ENCODE measurements at places on chromosomes 2 and 18.

DNA sequence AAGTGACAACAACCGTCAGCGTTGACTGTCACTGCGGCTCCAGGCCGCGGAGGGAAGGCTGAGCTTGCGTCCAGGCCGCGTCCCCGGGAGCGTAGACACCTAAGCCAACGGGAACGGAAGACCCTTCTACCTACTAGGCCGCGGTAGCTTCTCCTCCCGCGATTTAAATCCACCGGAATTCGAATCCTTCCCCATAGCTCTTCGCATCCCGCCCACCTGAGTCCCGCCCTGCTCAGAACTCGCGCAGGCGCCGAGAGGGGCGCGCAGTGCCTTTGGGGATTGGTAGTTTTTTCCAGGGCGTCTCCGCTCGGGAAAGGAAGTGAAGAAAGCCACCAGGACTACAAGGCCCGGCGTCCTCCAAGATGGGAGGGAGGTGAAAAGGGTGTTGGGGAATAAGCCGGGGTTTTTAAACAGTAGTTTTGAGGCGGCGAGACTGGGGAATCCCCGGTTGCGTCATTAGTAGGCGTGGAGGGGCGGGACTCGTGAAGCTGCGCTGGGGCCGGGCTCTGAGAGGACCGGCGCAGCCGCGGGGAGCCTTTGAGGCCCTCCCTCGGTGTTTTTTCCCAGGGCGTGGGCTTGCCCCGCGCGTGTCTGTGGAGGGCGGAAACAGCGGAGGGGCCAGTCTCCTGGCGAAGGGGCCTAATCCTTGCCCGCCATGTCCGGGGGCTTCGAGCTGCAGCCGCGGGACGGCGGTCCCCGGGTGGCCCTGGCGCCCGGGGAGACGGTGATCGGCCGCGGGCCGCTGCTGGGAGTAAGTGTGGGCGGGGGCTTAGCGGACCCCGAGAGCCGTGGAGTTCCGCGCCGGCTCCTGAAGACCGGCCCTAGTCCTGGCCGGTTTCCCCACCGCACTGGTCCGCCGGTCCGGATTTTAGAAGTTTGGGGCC lies at the start of the genes APLF and FBXO48:
Gene APLF, plus strand, starts transcription at position 509 of the 884 bp plus-strand sequence. Its CDS starts 147 bp downstream, at position 656.
Gene FBXO48, minus strand, starts transcription at position 218 of the 884 bp plus-strand sequence. CDS start 2,149 bp downstream, outside the sequence.
- DNase-seq, result peak; percentile 99

- DNase-seq, result no peak
Measured at GRCh38 chr2:183224948-183225347, 100.7 kb downstream of the NUP35 start.

DNA sequence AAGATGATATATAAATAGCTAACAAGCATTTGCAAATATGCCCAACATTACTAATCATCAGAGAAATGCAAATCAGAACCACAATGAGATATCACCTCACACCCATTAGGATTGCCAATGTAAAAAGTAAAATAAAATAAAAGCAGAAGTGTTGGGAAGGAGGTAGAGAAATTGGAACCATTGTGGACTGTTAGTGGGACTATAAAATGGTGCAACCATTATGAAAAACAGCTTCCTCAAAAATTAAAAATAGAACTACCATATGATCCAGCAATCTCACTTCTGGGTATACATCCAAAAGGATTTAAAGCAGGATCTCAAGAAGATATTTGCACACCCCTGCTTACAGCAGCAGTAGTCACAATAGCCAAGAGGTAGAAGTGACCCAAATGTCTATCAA lies 99.8 kb upstream of the DAPL1 start:
- DNase-seq, result no peak

DNA sequence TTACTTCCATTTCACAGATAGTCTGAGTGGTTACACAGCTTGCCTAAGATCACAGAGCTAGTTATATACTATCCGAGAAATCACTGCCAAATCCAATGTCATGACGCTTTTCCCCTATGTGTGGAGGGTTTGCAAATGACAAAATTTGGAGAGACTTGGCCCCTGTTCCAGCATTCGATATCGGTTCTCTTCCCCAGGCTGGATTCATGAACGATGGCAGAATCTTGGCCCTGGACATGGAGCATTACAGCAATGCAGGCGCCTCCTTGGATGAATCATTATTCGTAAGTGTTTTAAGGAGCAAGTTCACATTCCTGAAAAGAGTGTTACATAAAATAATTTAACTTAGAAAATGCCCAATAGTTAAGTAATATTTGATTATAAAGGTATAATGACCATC lies 55.1 kb downstream of the AOX1 start:
- DNase-seq, result no peak

DNA sequence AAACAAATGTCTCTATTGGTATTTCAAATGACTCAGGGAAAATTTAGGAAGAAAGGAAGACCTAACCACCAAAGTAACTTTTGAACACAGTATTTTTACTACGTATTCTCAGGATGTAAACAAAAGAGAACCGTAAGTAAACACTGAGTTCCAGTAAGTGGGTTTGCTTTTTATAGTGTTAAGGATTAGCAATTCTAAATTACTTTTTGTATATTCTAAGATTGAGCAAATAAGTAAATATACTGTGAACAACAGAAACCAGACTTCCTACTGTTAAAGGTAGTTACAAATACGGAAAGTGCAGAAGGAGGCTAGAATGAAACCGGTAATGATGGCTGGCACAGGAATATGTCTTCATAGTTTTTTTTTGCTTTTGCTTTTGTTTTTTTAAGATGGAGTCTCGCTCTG lies 31.5 kb downstream of the SESTD1 start:
- DNase-seq, result no peak
